Cortex of kidney (tissue), 1 donor: ENCODE measurements at places on chromosomes 11 and 22.

DNA sequence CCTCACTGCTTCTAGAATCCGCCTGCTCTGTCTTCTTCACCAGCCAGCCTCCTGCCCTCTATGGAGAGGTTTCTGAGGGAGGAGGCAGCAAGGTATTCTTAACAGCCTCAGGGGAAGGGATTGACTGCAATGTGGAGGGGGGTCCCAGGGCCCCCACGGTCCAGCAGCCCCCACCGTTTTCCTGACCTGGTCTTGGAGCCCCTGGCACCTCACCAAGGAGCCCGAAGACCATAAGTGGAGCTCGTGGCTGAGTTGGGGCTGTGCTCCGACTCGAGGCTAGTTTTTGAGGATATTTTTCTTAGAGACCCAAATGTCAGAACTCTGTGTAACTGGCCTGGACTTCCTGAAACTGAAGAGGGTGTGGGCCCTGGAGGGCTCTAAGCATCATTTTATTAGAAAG, 590.0 kb downstream of the BRD1 start:
- no peak for DNase-seq

DNA sequence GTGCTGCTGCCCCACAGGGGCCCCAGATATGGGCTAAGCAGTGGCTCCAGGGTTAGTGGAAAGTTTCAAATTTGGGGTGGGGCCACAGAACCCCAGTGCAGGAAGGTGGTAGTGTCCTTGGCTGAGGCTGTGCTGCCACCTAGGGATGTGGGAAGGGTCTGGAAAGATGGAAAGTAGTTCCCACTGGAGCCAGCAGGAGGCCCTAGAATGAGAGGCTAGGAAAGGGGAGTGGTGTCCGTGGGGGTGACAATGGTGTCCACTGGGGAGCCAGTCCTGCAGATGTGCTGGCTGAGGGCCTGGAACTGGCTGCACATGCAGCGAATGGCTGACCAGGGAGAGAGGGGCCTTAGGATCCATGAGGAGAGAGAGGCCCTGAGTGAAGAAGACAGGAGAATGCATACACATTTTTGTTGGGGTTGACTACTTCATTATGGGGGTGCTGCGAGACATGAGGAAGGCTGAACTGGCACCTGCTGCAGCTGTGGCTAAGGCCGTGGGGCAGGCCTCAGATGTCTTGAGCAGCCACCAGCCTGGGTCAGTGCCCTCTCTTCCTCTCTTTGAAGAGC, 21.1 kb downstream of the RFPL3 start:
- DNase-seq: no peak

DNA sequence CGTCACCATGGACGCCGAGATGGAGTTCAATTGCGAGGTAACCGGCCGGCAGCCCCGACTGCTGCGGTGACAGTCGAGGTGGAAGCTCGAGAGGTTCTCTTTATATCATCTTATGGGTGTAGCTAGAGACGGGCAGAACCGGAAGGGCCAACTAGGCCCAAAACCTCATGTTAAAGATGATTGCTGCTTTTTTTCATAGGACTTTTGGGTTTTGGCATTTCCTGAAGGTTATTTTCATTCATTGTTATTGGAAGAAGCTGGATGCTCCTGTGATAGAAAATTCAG, 585 bp downstream of the NF2 start:
- DNase-seq: no peak

DNA sequence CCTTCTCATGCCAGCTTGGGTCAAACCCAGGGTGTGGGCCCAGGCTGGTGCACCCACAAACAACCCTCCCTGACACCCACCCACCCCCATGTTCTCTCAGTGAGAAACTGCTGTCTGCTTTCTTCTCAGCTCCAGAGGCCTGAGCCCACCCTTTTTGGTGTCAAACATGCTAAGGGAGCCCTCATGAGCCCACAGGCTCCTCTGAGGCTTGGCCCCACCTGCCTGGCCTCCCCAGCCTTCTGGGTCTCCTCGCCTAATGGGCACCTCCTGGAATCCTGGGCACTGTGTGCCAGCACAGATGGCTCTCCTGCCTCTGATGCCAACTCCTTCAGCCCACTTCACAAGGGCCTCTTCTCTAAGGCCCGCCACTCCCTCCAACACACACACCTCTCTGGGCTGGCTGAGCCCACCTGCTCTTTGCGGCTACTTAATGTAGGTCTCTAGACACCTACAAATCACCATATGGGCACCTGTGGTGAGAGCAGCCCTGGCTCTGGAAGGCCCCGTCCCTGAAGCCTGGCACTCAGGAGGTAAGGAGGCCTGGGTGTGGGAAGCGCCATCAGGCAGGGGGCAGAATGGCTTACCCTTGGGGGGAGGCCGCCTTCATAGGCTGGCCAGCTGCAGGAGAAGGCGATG, 4.4 kb downstream of the NAGA start:
- DNase-seq: no peak

DNA sequence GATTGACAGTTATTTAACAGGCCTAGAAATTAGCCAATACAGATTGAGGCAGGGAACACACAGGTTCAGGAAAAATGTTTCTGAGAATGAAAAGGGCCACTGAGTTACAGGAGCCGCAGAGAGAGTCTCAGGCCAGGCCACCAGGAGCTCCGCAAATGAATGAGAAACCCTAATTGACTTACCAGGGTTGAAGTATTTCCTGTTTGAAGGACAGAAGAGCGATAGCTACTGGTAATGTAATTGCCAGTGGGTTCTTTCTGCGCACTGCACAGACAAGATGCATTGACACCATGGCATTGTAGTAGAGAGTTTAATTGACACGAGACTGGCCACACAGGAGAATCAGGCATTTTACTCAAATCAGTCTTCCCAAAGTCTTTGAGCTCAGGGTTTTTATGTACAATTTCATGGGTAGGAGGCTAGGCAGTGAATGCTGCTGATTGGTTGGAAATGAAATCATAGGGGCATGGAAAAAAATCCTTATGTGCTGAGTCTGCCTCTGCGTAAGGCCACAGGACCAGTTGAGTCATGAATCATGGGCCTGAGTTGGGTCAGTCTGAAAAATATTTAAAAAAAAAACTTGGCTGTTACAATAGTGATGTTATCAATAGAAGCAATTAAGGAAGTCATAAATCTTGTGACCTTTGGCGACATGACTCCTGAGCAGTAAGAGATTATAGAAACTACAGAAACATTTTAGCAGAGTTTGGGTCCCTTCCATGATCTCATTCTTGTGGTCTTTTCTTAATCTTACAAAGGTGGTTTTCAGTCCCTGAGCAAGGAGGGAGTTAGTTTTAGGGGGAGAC, 203.8 kb downstream of the CASP12 start:
- DNase-seq: no peak

DNA sequence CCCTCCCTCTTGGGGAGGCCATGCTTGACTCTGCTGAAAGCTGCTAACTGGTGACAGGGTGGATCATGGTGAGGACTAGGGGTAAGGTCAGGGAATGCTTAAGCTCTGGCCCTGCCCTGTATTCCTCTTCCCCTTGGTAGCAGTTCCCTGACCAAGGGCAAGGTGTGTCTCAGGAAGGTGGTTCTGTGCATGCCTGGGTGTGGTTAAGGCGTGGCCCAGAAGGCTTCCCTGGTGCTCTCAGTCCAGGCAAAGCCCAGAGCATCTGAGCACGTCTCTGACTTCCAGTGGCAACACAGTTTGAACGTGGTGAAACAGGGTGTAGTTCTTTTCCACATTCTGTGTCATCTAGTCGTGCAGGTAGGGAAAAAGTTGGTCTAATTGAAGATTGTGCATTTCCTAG, 53.1 kb upstream of the HORMAD2 start:
- DNase-seq: no peak

DNA sequence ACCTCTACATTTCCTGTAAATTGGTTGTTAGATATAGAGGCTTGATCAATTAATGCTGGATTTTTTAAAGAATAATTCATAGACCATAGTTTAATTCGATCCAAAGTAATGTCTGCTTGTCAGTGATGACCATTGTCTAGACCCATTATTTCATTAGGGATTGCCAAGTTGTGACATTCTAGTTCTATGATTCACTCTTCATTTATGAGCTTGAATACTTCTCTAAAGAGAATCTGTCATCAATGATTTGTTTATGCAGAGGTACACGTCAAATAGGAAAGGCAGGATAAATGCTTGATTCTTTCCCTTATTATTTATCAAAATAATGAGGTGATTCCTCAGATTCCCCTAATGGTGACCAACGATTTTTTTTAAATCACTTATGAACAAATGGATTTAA, 24.0 kb upstream of the ROBO3 start:
- DNase-seq: no peak

DNA sequence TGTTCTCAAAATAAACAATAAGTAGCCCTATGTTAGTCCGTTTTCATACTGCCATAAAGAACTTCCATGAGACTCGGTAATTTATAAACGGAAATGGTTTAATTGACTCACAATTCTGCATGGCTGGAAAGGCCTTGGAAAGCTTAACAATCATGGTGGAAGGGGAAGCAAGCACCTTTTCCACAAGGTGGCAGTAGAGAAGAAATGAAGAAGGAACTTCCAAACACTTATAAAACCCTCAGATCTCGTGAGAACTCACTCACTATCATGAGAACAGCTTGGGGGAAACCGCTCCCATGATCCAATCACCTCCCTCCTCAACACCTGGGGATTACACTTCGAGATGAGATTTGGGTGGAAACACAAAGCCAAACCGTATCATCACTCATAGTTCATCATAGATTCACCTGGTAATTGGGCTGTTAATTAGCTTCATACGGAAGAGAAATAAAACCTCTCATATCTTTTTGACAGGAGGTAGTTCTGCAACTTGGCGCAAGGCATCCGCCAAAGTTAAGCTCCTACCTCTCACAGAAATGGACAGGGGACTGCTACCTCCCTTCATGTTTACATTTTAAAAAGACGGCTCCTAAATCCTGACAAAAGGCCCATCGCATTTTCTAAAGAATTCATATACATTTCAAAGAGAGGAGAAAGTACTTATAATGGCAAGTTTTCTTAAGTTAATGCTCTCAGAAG, 49.0 kb downstream of the MUC15 start:
- DNase-seq: no peak

DNA sequence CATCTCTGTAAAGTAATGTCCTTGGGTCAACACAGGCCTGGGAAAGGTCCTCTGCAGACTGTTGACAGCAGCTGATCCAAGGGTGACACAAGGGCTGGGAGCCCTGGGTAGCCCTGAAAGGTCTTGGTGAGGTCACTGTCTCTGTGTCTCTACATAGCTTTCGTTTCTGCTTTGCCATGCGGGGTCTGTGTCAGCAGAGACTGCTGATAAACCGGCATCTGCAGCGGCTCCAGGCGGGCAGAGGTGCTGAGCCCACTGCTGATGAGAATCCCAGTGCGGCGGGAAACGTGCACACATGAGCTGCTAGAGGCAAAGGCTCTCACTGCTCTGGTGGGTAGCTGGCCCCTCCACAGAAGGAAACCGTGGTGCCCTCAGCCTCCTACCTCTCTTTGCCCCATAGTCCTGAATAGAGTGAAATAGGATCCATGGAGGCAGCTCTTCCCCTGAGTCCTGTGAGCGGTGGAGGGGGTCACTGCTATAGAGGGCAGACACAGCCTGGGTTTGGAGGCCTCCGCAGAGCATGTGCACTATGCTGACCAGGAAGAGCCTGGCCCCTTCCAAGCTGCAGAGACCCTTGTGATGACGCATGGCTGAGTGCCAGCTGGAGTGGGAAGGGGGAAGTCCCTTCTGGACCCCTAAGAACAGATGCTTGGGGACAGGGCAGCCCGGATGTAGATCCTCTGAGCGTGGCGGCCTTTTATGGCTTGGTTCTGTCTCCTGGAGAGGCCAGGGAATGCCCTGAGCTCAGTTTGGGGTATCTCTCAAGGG, 17.8 kb upstream of the ST3GAL4 start:
- no peak for DNase-seq

- no peak for DNase-seq
Observed at GRCh38 chr11:2554338-2555207, 109.8 kb downstream of the KCNQ1 start.

GRCh38 chr11:27898166-27898565, 197.9 kb upstream of the BDNF start:
- no peak for DNase-seq
